ENCODE measurements at places on chromosomes 12 and 14.
A peak's percentile ranks its signal among the peaks of the same experiment; 100 is the strongest.

GRCh38 chr12:108825201-108825950 is 32.0 kb downstream of the SSH1 start:
- peak; percentile 53 for DNase-seq

DNA sequence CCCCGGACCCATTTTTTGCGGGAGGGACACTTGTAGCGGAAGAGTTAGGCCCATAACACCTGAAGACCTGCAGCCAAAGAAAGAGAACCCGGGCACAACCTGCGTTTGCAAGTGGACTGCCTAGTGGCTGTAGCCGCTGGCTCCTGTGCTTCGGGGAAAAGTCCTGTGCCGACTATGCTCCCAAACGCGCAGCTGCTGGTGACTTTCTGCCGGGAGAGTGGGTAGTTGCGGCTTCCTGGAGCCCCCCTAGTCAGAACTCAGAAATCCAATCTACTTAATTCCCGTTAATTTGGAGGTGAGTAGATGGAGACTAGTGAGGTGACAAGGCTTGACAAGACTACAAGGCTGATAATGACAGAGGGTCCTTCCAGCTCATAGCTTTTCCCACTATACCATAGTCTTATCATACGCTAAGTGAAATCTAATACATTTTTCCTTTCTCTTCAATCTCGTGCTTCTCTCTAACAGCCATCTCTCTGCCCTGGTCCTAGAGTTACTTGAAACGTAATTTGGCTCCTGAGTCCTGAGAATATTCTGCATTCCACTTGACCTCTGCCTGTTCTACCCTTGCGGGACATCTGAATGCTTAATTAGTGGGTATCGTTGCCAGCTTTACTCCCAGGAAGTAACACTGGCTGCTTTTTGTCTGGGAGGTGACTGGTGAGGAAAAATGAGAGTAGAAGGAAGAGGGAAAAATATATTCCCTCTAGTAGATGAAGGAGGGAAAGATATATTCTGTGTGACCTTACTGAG is 556 bp downstream of the MTHFD1 start:
- peak; percentile 23 for DNase-seq

- no peak for DNase-seq
These were observed 484.6 kb downstream of the AACS start for GRCh38 chr12:125549836-125550235.

DNA sequence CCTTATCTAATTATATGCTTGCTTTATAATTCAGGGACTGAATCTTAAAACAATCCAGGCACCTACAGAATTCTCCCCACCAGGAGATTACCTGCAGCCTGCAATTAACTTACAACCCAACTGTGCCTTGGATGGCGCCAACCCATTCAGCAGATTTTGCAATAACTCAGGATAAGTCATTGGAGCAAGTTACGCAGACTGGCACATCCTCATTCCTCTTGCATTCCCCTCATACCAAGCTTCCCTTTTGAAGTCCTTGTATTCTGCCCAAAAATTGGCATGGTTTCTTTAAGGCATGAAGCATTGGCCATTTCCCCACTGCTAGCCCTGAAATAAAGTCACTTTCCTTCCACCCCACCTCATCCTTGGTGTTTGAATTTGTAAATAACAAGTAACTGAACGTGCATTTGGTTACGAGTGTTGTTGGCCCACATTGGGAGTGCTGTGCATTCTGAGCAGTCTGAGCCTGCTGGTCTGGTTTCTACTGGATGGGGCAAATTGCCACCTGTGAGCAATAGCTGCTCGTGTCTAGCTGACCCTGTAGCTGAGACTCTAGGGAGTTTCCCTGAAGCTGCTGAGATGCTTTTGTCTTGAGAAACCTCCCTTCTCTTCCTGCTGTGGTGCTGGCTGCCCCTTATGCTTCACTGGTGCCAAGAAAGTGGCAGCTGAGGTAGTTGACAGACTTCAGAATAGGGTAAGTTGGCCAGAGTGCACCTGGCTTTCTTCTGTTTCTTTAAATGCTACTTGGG is 99.2 kb upstream of the SCAF11 start:
- DNase-seq, result no peak

- peak; percentile 43 for DNase-seq
These were observed 120.2 kb downstream of the SAMD4A start for GRCh38 chr14:54686871-54687749.

- peak; percentile 69 for DNase-seq
These were observed 69.5 kb downstream of the TBC1D30 start for GRCh38 chr12:64893961-64894360.

DNA sequence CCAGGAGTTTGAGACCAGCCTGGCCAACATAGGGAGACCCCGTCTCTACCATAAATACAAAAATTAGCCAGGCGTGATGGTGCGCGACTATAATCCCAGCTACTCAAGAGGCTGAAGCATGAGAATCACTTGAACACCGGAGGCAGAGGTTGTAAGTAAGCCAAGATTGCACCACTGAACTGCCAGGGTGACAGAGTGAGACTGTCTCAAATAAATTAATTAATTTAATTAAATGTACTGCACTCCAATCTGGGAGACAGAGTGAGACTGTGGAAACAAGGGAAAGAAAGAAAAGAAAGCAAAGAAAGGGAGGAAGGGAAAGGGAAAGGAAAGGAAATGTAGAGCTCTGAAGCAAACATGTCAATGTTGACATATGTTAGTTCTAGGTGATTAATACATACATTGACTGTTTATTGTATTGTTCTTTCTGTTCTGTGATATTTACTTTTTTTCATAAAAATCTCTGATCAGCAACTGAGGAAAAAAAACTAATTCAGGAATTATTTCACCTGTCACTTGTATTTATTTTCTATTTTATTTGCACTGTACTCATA is 99.6 kb downstream of the DENND5B start:
- DNase-seq, result no peak

GRCh38 chr12:71578694-71579258 is 84.9 kb downstream of the ZFC3H1 start:
- no peak for DNase-seq

- DNase-seq, result no peak
These were observed 123.6 kb upstream of the SLC16A7 start for GRCh38 chr12:59472273-59472672.

GRCh38 chr12:2616763-2617162 is 178.0 kb upstream of the FKBP4 start:
- DNase-seq, result no peak

- peak; percentile 47 for DNase-seq
These were observed 23.2 kb downstream of the FOS start for GRCh38 chr14:75301666-75302325.

- DNase-seq, result no peak
These were observed 287.8 kb downstream of the BCL11B start for GRCh38 chr14:98984027-98984718.

- DNase-seq, result peak; percentile 79
These were observed 122.5 kb downstream of the PHLDA1 start for GRCh38 chr12:75908961-75909605.

- no peak for DNase-seq
These were observed 44.1 kb upstream of the CISTR start for GRCh38 chr12:53795927-53796326.

- DNase-seq, result peak; percentile 60
These were observed 27.5 kb downstream of the SLC25A29 start for GRCh38 chr14:100278702-100279101.

- DNase-seq, result no peak
These were observed 30.7 kb upstream of the OVCH1 start for GRCh38 chr12:29528161-29528560.

DNA sequence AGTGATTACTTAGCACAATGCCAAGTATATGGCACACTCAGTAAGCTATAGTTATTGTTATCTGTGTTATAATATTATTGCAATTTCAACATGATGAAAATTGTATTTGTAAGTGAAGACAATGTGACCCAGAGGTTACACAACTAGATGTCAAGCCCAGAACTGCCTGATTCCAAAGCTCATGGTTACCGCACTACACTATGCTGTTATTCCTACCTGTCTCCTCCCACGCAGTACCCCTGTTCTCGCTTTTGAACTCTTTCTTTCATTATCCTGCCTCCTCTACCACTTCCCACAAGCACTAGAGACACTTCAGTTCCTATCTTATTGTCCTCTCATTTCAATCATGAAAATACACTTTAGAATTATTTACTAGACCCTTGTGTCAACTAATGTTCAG is 93.2 kb downstream of the PLCZ1 start:
- DNase-seq, result no peak

GRCh38 chr12:111893287-111893686 is 51.3 kb downstream of the MAPKAPK5 start:
- DNase-seq, result peak; percentile 28

GRCh38 chr14:101726295-101726953 is 35.1 kb upstream of the PPP2R5C start:
- no peak for DNase-seq

- DNase-seq, result no peak
These were observed 76.1 kb downstream of the LRIG3 start for GRCh38 chr12:58844161-58844560.

- DNase-seq, result no peak
These were observed 171.6 kb upstream of the PTPRQ start for GRCh38 chr12:80272387-80272915.

DNA sequence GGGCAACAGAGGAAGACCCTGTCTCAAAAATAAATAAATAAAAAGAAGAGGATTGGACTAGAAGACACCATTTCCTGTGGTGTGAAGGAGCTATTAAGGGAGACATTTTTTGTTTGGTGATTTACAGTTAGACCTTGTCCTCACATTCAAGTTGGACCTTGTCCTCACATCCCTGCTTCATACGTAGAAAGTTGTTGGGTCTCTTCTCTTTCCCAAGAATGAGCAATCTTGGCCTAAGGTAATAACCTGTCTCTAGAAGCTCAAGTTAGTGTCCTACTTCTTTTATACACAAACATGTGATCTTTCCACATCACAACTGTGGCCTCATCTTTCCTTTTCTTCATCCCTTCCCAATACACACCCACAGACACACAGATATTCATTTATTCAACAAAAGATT is 13.0 kb downstream of the APOLD1 start:
- no peak for DNase-seq

- no peak for DNase-seq
These were observed 100.7 kb downstream of the DUSP16 start for GRCh38 chr12:12461923-12462315.

DNA sequence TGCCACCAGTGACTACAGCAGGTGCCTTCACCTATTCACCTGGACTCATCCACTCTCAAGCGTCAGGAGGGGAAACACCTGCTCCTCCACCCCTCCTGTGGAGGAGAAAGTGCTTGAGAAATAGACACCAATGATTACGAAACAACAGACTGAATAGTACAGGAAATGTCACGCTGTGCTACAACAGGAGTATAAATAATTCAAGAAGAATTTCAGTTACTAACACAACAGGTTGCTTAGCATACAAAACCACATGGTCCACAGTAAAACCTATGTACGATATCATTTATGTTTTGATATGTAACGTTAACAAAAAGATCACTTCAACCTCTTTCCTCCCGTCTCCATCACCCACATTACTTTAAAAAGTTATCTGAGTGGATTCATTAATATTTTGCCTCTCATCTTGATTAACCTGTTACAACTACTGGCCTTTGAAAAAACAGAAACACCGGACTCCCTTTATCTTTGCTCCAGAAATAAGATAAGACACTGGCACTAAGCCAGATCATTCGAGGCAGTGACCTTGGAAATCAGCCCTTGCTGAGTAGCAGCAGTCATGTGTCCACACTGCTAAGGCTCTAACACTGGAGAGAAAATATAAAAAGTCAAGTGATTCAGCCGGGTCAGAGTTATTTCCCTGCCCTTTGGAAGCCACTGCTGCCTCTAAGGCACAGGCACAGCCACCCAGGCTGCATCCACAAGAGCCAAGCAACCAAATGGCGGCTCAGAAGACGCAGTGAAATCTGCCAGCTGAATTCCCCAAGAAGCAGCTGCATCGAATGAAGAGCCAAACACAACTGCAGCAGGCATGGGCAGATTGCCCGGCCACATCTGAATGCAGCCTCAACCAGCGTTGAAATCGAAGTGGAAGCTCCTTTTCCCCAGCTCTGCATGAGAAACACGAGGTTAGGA is 40.9 kb downstream of the NT5DC3 start:
- DNase-seq, result peak; percentile 86

DNA sequence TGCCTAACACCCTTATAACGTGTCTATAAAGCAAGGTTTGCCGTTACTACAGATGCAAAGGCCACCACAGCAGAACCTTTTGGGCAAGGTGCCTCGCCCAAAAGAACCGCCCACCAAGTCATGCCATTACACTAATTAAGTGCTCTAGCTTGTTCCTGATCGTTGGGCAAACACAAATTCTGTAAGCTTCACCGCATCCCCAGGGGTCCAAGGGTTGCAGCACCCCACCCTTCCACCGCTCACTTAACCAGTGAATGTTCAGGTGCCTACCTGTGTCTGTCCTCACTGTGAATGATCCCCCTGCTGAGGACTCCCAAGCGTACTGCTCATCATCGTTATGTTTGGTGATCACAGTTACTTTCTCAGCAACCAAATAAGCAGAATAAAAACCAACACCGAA is 1.4 kb downstream of the HSP90AA1 start:
- DNase-seq, result no peak

DNA sequence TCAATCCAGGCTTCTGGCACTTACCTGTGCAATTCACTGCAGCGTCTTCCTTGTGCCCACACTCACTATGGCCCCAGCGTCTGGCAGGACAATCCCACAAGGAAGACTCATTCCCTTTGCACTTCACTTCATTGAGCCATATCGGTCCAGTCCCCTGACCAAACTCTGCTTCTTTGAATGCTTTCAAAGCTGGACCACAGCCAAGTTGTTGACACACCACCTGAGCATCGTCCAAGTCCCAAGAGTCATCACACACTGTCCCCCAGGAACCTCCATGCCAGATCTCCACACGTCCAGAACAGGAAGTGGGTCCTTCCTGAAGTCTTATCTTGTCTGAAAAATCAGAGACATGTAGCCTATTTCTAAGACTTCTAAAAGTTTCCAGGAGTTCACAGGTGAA is 20.2 kb downstream of the CD163 start:
- no peak for DNase-seq

- peak; percentile 48 for DNase-seq
These were observed 63.1 kb downstream of the DIP2B start for GRCh38 chr12:50567926-50568325.

DNA sequence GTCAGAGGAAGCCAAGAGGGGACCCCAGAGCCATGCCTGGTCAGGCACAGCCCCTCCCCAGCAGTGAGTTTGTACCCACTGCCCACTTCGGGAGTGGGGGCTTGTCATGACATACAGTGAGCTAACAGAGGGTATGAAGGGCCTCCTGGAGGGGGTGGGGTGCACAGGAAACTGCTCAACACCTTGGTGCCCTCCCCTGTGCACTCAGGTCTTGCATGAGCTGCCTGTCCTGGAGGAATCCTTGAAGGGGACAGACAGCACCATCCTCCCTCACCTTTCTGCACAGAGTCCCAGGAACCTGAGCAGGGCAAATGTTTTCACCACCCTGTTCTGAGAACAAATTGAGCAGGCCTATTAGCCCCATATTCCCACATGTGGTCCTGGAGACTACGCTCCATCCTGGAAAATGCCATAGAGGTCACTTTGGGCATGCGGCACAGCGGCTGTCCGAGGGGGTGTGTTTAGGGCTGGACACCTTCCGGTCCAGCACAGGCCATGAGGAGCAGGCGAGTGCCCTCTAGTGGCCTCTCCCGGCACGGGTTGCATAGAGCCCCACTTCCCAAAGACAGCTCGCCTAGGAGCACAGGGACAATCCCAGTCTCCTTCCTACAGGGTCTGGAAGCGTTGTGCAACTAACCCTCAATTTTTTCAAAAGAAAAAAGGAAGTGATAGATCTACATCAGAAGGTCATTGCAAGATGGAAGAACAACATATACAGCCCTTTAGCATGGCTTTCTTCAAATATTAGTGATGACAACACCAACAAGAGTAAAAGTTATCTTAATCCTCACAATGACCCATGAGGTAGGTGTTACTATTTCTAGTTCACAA is 31.9 kb upstream of the ZFP36L1 start:
- DNase-seq, result peak; percentile 69
